ENCODE measurements at places on chromosomes 5 and 9.

DNA sequence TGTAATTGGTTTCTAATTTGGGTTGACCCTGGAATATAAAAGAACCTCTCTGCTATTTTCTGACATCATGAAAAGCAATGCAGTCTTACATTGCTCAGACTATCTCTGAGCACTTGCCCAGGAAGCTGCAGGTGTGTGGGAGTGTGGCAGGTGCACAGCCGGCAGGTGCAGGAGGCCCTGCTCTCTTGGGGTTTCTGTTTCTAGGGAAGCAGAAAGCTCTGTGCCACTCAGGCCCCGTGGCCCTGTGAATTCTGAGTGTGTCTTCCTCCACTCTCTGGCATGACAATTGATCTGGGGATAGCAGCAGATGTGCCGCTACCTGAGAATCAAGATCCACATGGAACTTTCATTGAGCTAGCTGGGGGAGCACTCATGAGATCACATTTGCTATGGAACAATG lies 45.7 kb upstream of the IRX2 start:
- DNase-seq, result no peak

DNA sequence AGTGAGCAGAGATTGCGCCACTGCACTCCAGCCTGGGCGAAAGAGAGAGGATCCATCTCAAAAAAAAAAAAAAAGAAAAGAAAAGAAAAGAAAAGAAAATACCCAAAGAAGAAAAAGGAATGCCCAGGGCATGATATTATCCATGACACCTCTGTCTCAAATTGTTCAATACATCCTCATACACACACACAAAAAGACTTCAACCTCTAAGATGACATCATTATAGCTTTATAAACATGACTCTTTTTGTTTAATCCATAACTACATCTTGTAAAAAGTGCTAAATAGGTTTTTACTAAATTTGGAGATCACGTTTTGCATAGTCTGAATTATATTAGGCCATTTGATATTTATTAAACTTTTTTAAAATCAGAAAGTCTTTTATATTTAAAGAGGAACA lies 33.1 kb downstream of the ANKRD31 start:
- DNase-seq, result no peak

DNA sequence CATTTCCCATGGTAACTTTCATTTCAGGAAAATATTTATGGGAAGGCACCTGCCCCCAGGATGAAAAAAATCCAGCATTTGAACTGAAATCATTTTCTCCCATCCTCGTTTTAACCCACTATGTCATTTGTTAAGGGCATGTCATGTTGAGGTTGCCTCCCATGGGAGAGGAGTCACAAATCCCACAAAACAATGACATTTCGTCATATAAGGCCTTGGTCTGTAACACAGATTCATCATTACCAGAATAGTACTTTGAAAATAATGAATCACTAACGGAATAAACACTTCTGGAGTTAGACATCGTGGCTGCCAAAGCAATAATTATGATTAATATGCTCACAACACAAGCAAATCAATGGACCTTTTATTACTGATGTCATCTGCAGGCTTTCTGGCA lies 274.1 kb downstream of the NDUFS4 start:
- DNase-seq, result no peak

GRCh38 chr5:54007827-54008777 lies 302.3 kb downstream of the ARL15 start:
- no peak for DNase-seq
